COLO829 (cell line): ENCODE measurements at places on chromosomes 5 and 9.

DNA sequence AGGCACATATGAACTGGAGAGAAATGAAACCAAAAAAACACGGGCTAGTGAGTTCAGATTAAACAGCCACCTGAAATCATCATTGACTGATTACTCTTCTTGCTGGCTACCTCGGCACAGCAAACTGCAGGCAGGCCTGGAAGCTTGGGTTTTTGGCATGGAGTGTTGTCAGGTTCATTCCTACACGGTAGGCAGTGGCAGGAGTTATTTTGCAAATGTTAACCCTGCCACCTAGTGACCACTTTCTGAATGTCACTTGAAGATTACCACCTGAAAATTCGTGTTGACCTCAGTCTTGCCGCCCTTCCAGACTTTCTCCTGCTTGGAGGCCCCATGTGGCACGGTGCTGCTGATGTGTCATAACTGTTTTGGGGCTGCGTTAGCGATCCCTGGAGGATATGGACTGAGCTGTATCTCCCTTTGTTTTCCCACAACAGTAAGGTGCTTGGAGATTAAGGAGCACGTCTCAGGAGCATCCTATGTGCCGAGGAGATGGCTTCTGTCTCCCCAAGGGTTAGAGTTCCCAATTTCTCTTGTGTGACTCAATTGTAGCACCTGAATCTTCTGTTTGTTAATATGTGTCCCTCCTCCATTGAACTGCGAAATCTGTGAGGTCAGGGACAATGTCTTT, 12.7 kb upstream of the CD180 start:
- DNase-seq, result peak; percentile 63

- no peak for DNase-seq
Observed at GRCh38 chr9:91086657-91087461, 274.9 kb downstream of the AUH start.

- DNase-seq, result no peak
Observed at GRCh38 chr5:35852084-35852734, 4.5 kb upstream of the IL7R start.

DNA sequence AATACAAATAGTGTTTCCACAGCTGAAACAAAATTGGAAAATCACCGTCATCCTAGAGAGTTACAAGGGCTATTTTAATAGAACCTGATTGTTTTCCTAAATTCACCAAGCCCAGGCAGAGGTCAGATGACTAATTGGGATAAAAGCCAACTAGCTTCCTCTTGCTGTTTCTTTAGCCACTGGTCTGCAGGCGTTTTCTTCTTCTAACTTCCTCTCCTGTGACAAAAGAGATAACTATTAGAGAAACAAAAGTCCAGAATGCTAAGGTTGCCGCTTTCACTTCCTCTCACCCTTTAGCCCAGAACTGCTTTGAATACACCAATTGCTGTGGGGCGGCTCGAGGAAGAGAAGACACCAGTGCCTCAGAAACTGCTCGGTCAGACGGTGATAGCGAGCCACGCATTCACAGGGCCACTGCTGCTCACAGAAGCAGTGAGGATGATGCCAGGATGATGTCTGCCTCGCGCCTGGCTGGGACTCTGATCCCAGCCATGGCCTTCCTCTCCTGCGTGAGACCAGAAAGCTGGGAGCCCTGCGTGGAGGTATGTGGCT, at the start of gene TLR4:
TSS of gene TLR4 (plus strand) at position 380 of the 552 bp plus-strand sequence. CDS start at position 450, 70 bp downstream.
- DNase-seq, result peak; percentile 66

DNA sequence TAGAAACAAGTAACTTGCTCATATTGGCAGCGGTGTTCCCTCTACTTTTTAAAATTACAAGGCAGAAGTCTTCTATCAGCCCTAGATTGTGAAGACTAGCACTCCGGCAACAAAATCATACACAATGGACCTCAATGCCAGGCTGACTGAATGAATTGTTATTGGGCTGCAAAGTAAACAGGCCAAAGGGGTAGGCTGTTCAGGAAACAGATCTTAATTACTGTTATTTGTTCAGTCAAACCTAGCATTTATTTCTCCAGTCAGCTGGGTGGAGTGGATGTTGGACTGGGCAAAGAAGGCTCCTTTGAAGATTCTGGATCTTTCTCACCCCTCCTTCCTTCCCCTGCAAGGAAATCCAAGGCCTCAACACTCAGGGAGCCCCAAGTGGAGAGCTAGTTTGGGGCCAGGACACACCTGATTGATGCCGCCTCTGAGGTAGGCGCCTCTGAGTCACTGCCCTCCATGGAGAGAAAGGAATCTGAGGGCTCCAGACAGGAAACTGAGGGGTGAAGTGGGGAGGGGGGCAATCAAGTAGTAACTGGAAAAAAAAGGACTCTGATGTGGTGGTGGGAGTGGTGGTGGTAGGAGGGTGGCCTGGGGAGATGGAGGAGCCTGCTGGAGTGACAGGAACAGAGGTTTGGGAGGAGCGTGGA, 35.5 kb downstream of the SERINC5 start:
- DNase-seq, result no peak

- no peak for DNase-seq
Observed at GRCh38 chr5:91977579-91977978, 594.5 kb upstream of the ARRDC3 start.

- no peak for DNase-seq
Observed at GRCh38 chr5:175657593-175658271, at the start of gene HRH2. Gene HRH2 (plus strand): TSS chr5:175658071. CDS start chr5:175683234, 25,163 bp downstream.

DNA sequence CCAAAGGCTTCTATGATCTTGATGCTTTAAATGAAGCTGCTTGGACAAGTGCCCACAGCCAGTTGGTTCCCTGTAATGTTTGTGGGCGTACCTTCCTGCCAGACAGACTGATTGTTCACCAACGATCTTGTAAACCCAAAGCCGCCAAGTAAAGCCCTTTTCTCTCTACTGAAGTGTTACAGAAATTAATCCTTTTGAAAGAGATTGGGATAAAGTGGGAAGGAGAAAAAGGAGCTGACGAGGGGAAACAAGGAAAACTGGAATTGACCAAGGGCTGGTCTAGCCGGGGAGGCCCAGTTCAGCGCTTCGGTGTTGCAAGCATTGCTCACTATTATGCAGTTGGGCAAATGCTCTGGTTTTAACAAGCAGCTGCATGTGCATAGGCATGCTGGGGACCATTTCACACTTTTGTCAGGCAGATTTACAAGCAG, 53.2 kb downstream of the ZNF474 start:
- no peak for DNase-seq

DNA sequence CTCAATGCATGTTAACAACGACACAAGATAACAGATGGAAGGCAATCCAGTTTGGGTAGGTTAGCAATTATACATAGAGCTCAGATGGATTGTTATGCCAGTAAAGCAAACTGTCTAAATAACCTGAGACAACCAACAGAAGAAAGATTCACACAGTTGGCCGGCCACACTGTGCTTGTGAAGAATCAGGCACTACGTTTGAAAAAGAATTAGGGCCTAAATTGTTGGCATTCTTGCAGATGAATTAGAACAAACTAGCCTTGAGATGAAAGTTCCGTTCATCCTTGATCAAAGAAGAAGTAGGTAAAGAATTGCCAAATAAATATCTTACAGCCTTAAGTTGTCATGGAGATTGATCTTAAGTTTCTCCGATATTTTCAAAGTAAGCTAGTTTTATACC, 210.6 kb downstream of the CDH18 start:
- no peak for DNase-seq

GRCh38 chr5:74394916-74395880, 245.3 kb downstream of the ENC1 start:
- no peak for DNase-seq

DNA sequence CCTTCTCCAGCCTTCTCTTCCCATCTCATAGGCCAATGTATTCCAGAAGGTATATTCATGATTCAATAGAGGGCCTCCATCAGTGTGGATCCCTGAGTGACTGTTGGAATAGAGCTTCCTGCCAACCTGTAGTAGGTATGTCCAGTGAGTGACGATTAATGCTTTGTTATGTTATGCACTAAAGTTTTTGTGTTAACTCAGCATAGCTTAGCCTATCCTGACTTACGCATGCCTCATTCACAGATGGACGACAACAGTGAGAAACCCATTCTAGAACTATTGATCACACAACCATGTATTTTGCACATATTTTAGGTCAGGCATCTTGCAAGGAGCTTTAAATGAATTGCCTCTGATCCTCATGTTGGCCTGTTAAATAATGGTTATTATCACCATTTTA, 225.5 kb upstream of the TRIM32 start:
- DNase-seq, result no peak

- peak; percentile 20 for DNase-seq
Observed at GRCh38 chr5:60362158-60362557, 337.8 kb downstream of the DEPDC1B start.

- DNase-seq, result no peak
Observed at GRCh38 chr9:108021096-108021710, 531.6 kb upstream of the KLF4 start.

GRCh38 chr5:76790632-76791290, 28.1 kb upstream of the F2RL1 start:
- peak; percentile 80 for DNase-seq

DNA sequence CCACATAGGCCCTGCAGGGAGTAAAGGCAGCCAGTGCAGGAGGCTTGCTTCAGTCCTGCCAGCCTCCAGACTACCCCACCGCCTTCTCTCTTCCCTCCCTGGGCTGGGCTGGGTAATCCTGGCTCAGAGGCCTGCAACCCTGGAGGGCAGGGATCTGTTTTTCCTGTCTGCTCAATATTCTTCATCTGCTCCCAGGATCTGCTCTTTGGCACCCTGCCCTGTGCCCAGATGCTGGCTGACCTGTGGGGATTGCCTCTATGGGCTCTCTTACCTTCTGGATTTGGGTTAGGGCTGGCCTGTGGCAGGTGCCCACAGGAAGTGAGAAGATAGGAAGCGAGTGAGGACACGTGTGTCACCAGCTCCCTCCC, 7.3 kb upstream of the ANGPTL2 start:
- DNase-seq, result no peak
